ENCODE measurements at places on chromosomes 5 and 9. TPM values are rescaled to one million over a fixed set of nuclear protein-coding genes. Genes with fewer than 3 reads are reported as not detected.

FOXB2 gene
- total RNA-seq, result 1.6 TPM

DNA sequence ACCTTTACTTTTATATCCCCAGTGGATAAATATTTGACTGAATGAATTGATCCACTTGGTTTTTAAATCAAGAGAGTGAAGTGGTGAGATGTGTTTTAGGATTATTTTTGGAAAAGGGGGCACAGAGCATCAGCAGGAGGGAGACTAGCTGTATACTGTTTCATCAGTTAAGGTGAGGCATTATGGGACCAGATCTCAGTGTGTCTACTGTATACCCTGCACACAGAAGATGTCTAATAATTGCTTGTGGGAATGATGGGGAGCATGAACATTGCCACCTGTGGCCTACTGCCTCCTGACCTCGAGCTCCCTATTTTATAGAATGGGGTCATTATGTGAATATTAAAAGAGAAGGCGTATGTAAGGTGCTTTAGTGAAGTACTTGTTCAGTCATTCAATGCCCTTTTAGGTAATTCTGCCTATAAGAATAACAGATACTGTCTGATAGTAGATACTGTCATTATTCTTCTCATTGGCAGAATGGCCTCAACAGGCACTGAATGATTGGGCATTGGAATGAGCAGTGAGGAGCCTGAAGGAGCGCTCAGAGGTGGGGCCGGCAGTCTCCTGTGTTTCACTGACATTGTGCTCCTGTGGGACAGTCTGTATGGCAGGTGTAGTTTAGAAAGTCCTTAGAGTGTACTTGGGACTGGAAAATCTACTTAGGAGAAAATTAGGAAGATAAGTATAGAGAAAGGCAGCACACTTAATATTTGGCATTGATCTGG lies 47.4 kb upstream of the FAM120AOS start:
- DNase-seq, result no peak

DNA sequence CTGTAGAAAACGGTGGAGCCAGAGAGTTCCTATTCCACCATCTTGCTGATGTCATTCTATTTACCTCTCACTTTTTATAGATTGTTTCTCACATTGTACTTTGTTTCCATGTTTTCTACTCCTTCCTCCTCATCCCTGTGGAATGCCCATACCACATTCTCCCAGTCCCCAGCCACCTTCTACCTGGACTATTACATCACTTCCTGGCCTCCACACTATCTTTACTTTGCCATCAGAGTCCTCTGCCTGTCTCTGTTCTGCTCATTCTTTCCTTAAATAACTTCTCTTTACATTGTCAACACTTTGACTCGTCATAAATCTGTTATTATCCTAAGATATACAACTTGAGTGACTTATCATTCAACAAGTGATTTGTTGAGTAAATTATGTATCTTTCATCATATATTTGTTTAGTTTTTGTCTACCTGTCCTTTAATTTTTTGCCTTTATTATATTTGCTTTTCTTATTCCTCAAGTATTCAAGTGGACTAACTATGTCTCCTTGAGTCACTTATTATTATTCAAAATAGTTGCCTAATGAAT lies 182.5 kb downstream of the ADGRV1 start:
- no peak for DNase-seq

DNA sequence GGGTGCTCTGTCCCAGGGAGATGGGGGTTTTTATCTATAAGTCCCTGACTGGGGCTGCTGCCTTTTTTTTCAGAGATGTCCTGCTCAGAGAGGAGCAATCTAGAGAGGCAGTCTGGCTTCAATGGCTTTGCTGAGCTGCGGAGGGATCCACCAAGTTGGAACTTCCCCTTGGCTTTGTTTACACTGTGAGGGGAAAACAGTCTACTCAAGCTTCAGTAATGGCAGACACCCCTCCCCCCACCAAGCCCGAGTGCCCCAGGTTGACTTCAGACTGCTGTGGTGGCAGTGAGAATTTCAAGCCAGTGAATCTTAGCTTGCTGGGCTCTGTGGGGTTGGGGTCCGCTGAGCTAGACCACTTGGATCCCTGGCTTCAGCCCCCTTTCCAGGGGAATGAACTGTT lies 375.8 kb downstream of the RAB3C start:
- DNase-seq, result no peak

- no peak for DNase-seq
These were observed 8.7 kb downstream of the TRIM36 start for GRCh38 chr5:115160975-115161475.

AJM1 gene
- total RNA-seq, result 1.7 TPM

GRCh38 chr9:93300585-93301081 lies 116.7 kb downstream of the WNK2 start:
- DNase-seq, result no peak

GRCh38 chr9:4490705-4491625 lies 697 bp downstream of the SLC1A1 start:
- no peak for DNase-seq

GRCh38 chr9:4317681-4318080 lies 17.8 kb upstream of the GLIS3 start:
- no peak for DNase-seq

GRCh38 chr5:176574297-176574591 lies 25.1 kb downstream of the CDHR2 start:
- no peak for DNase-seq

GRCh38 chr5:4124221-4124970 lies 528.8 kb downstream of the IRX1 start:
- DNase-seq, result no peak

- no peak for DNase-seq
These were observed 899.9 kb downstream of the TAF11L14 start for GRCh38 chr5:18534119-18534518.

ZDHHC11 gene
- total RNA-seq, result 2.3 TPM

DNA sequence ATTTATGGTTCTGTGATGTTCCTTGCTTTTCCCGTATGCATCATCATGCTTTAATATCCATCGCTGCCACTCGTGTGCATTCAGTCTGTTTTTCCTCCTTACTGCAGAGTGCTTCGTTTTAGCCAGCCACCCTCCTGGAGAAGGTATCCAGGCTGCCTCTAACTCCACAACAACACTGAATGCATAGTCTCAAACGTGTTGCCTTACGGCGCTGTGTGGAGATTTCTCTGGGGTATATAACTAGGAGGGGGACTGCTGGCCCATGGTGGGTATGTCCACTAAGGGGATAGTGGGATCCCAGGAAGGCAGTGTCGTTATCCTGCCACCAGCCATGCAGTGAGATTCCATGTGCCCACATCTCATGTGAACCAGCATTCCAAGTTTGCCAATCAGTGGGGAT lies 16.4 kb downstream of the BTNL9 start:
- no peak for DNase-seq

All from ovary (tissue), 10 donors.